Amniotic stem cell (primary cell): ENCODE measurements at places on chromosomes 1 and 21.

DNA sequence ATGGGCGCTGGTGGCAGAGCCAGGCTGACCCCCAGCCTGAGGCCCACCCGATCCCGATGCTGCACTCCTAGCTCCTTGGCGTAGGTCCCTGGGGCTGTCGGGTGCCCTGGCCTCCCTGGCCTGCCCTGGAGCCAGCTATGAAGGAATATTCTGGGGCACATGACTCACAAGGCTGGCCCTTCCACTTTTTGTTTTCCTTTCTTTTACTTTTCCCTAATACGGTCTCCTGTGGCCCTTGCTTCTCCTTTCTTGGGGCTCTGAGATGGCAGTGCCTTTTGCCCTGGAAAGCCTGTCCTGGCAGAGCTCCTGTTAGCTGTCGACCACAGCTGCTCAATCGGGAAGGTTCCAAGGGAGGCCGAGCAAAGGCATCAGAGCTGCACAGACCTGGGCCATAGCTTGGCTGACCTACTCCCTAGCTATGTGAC, 22.1 kb downstream of the ARHGEF10L start:
- no peak for DNase-seq

- no peak for DNase-seq
These were observed 745 bp downstream of the MAGI3 start for GRCh38 chr1:113390871-113391648.

DNA sequence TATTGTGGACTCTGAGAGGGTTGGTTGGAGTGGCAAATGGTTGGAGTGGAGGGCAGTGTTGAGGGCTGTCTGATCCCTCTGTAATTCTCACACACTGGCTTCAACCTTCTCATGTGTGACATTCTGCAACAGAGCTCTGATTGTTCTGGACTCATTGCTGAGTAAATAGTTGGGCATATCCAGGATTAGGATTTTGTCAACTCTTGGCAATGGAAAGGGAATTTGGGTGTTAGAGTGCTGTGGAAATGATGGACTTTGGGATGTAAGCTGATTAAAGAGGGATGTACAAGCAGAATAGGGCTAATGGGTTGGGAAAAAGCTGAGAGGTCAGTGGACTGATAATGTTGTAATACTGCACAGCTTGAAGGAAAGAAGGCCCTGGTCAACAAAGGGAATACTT, 16.5 kb downstream of the TLCD4 start:
- no peak for DNase-seq

DNA sequence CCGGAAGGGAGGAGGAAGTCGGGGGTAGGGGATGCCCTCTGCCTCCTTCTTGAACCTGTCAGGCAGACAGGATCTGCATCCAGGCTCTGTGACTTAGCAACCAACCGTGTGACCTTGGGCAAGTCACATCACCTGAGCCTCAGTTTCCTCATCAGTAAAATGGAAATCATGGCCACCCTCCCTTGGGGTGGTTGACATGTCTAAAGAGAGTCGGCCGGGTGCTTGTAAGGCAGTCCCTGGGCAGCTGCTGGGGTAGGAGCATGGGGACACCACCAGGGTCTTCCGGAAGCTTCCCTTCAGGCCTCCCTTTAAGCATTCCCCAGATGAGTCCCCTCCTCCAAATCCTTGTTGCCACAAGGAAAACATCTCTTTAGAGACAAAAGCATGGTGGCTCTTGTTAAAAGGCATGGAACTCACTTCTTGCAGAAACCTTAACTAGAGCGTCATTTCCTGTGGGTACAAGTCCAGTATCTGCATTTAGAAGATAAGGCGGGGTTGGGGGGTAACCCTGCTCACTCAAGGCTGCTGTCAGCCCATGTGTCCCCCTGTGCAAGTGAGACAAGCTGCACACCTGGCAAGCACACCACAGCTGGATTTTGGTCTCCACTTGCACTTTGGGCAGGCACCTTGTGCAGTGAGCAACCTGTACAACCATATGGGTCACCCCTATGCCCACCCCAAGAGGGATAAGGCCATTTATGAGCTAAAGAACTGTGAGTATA, 10.4 kb downstream of the CLCNKB start:
- no peak for DNase-seq

DNA sequence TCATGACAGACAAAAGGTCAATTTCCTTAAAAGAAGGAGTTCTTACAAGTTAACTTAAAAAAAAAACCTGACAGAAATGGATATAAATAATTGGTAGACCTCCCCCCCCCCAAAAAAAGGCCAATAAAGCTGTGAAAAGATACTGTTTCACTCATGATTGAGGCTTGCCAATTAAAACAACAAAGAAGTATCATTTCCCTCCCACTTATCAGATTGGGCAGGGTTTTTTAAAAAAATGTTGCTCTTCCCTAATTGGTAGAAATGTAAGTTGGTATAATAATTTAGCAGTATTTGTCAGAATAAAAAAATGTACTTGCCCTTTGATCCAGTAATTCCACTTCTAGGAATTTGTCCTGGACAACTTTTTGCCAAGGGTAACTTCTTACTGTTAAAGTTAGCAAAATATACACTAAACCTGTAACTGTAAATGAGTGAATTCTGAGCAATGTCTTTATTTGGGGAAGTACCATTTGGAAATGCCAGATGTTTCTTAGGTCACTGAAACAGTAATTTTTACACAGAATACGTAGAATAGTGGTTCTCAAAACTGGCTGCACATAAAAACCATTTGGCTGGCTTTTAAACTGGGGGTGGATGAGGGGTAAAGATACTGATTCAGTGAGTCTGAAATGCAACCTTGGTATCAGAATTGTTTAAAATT, 17.5 kb downstream of the RNF2 start:
- no peak for DNase-seq

DNA sequence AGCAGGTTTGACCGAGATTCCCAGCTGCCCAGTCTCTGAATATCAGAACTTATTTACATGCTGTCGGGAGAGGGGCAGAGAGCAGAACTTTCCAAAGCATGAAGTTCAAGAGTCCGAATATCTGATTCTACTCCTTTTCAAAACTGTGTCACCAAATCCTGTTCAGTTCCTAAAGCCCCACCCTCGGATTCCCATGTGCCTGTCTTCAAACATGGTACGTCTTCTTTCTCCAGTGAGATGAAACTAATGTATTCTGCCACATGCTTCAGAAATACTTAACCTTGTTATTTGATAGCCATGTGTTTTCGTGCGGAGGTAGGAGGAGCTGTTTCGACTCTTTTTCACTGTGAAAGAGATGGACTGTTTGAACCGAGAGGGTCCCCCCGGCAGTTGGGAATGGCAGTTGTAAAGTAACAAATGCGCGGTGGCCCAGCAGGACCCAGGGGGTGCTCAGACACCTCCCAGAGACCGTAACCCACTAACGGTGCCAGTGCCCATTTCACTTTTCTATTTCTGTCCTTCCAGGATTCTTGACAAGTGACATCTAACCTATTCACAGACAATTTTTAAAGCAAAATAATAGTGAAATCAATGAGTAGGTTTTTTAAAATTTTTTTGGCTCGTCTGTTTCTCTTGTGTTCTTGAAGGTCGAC, 67.2 kb downstream of the ZBTB18 start:
- DNase-seq: no peak

DNA sequence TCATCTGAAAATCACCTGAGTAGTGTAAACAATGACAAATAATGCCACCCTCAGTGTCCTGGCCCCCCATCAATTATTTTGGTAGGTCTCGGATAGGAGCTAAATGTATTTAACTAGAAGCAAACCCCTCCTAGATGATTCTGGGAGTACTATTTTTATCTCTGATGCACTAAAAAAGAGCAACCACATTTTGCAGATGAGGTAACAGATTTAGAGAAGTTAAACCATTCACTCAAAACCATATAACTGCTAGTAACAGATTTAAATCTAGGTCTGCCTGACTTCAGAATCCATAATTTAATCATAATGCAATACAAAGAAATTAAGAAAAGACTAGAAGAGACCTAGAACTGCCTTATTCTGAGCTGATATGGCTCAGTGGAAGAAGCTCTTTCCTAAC, 17.3 kb upstream of the PTCH2 start:
- no peak for DNase-seq

- DNase-seq: no peak
These were observed 77.4 kb downstream of the NPHP4 start for GRCh38 chr1:5914676-5915365.

DNA sequence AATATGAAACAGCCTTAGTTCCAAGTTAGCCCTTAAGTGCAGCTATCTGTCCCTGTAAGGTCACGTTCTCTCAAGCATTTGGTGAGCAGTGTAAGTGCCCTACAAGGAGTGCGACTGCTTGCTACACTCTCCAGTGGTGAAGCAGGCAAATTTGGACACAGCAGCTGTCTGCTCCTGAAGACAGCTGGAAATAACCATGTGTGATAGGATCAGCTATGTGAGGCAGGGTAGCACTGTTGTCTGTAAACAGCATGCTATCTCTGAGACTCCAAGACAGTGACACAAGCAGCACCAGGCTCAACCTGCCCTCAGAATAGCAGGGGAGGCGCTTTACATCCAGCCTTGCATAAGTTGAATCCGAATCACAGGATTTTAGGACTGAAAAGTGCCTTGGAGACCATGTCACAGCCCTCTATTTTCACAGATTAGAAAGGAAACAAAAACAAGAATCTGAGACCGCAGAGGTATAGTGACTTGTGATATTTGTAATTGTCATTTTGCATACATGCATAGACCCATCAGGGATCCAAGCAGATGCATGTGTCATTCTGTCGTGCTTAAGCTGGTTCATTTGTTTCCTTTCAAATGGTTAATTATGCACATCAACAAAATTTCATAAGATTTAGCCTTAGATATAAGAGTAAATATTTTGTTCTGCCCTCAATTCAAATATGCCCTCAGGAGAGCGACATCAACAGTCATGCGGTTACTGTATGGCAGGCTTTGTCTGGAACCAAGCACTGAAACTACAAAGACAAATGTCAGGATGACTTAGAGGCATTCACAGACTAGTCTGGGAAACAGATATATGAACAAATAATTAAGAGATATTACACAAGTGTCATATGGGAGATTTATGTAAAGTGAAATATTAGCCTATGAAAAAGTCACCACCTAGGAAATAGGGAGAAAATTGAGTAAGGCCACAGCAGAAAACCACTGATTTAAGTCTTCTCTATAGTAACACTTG, 134.9 kb upstream of the NRIP1 start:
- DNase-seq: no peak

GRCh38 chr1:116365353-116365780, 7.7 kb upstream of the ATP1A1 start:
- no peak for DNase-seq

DNA sequence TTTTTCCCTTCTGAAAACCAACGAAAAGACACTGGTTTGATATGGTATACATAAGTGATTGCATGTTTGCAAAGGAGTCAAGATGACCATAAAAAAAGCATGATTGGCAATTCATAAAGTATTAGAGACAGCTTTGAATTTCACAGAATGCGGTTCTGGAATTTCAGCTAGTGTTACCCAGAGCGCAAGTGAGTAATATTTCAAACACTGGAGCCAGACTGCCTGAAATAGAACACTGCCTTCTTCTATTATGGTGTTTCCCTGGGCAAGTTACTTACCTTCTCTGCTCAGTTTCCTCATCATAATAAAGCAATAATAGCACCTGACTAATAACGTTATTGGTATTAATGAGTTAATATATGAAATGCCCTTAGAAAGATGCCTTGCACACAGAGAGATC, 54.7 kb downstream of the NEGR1 start:
- no peak for DNase-seq

GRCh38 chr1:29393451-29393826, 157.1 kb downstream of the PTPRU start:
- DNase-seq: no peak

DNA sequence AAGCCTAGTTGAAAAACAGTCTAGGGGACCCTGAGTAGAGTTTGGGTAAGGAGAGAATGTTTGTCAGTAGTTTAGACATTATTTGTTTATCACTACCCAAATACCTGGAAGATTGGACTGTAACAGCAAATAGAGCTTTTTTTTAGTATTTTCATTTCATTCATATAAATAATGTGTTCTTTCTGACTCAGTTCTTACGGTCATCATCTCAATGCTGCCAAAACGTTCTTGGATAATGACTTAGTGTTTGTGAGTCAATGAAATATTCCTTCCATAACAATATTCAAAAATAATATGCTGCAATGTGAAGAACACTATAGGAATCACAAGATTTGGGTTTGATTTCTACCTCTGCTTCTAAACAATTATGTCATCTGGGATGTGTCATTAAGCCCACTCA, 400.0 kb upstream of the PKN2 start:
- no peak for DNase-seq

GRCh38 chr1:69483246-69483645, 84.5 kb upstream of the LRRC7 start:
- DNase-seq: no peak

DNA sequence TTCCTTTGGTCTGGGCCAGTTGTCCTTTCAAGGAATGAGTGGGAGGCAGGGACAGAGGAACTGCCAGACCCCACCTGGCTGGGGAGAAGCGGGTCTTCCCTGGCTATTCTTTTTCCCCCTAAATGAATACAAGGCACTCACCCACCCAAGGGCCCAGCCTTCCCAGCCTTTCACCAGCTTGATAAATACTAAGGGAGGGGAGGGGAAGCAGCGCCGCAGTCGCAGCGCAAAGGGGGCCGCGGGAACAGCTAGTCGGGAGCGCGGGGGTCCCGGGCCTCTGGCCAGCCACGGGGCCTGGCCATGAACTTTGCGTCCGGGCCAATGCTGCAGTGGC, 91.3 kb upstream of the VAMP3 start:
- no peak for DNase-seq

- no peak for DNase-seq
These were observed 2.8 kb downstream of the PPIH start for GRCh38 chr1:42660907-42661500.

GRCh38 chr1:182784556-182785171, 4.9 kb upstream of the NPL start:
- DNase-seq: peak; percentile 61

- DNase-seq: no peak
These were observed 77.6 kb upstream of the SAMD13 start for GRCh38 chr1:84223751-84224432.

- DNase-seq: no peak
These were observed 33.0 kb downstream of the KCNC4 start for GRCh38 chr1:110243146-110243545.

- DNase-seq: no peak
These were observed 386.4 kb downstream of the LMO4 start for GRCh38 chr1:87715052-87715451.

DNA sequence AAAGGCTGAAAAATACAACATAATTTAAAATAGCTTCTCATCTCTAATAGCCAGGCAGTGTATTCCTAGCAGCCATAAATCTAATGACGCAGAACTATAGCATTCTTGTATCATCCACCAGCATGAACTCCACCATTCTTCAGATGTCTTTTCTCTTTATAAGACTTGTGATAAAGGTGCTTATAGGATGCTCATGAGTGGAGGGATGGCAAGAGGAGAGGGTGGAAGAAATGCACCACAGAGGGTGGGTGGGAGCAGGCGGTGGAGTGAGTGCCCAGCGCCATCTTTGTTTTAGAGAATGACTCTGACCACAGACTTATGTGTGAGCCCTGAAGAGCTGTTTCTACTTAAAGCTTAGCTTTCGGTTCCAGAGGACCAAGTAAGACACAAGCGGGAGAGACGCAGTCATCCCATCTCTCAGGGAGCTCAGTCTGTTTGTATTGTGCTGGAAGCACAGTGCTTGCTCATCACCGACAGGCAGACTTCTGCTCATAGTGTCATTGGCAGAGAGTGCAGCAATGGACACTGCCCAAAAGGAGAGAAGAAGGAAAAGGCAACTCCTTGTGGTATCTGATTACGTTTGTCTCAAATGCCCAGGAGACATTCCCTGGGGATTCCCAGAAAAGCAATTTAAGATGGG, 65.6 kb downstream of the KCNJ15 start:
- DNase-seq: no peak

GRCh38 chr21:16058896-16059295, 329.1 kb downstream of the USP25 start:
- no peak for DNase-seq

- no peak for DNase-seq
These were observed 266.3 kb downstream of the RHOU start for GRCh38 chr1:229001467-229002011.

- DNase-seq: no peak
These were observed 19.5 kb downstream of the USP24 start for GRCh38 chr1:55195521-55196233.
